ENCODE measurements at places on chromosomes 16 and 17.

DNA sequence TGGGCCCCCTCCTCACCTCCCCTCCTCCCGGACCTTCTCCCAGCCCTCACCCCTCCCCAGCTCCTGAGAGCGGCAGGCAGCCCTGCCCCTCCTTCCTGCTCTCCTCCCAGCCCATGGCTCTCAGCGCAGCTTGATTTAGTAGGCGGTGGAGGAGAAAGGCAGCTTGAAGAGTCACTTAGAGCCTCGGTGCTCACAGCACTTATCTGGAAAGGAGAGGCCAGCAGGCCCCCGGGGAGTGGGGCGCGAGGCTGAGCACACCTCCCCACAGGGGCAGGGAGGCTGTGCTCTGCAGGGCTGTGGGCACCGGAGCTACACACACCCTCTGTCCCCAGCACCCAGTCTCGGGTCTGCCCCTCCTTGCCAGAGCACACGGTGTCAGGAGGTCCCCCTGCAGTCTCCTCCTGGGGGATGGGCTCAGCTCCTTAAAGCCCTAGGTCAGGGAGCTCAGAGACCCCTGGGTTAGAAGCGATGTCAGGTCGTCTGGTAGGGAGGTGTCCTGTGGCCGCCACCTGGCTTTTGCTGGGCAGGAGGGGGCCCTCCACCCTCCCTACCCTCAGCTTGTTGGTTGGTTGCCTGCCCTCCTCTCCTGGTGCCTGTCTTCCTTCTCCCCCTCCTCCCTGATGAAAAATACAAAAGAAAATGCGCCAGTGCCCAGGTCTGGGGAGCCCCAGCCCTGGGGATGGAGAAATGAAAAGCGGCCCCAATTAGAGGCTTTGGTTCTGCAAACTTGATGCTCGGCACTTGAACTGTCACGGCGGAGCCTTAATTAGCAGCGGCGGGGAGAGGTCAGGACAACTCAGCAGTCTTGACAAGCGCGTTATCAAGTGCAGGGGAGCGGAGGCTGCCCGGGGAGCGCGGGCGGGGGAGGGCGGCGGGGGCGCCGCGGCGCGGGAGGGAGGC is 151.1 kb upstream of the GSE1 start:
- DNase-seq = no peak

DNA sequence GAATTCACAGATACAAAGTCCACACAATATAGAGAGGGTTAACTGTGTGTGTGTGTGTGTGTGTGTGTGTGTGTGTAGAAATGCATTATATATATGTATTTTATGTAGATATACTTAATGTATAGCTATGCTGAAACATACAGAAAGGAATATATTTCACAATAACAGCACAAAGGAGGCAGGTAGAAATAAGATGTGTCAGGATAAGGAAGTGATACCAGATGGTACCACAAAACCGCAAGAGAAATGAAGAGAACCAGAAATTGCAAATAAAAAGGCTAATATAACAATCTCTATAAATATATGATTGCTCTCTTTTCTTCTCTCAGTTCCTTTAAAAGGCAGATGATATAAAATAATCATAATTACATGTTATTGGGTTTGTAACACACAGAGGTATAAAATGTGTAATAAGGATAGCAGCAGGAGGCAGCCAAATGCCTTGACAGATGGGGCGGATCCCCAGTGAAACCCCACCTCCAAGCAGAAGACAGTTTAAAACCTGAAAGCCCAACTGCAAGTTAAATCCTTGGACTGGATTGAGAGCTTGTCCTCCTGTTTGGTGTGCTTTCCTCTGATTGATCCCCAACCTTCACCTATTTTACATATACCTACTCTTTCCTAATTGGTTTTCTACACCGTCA is 365.4 kb upstream of the C16orf82 start:
- no peak for DNase-seq

GRCh38 chr17:67829331-67829730 is 4.0 kb downstream of the BPTF start:
- DNase-seq = no peak

- DNase-seq = no peak
These were observed 642 bp downstream of the ZNF205 start for GRCh38 chr16:3112881-3113574.

DNA sequence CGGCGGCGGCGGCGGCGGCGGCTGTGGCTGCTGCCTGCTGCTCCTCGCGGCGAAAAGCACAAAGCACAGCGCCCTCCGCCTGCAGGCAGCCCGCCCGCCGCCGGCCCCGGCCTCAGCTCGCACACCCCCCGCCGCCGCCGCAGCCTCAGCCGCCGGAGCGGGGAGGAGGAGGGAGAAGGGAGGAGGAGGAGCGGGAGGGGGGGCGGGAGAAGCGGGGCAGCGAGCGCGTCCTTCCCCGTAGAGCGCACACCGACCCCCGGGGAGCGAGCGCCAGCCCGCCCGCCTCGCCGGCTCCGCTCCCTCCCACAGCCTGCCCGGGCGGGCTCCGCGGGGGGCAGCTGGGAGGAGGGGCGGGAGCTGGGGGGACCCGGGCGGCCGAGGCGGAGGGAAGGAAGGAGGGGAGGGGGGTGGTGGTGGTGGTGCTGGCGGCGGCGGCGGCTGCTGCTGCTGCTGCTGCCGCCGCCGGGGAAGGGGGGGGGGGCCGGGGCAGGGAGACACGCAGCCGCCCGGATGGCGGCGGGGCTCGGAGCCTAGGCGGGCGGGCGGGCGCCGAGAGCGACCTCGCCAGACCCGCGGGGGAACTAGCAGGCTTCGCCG is at the start of gene UBTF:
TSS of gene UBTF (minus strand) at position 60 of the 597 bp plus-strand sequence. CDS start 1,446 bp downstream, outside the sequence.
- DNase-seq = peak; percentile 45

- no peak for DNase-seq
These were observed 8.1 kb downstream of the SLC5A11 start for GRCh38 chr16:24853830-24854229.

GRCh38 chr17:15885770-15886169 is 59.2 kb upstream of the ADORA2B start:
- no peak for DNase-seq

- DNase-seq = no peak
These were observed 11.4 kb upstream of the APOH start for GRCh38 chr17:66240630-66241029.

DNA sequence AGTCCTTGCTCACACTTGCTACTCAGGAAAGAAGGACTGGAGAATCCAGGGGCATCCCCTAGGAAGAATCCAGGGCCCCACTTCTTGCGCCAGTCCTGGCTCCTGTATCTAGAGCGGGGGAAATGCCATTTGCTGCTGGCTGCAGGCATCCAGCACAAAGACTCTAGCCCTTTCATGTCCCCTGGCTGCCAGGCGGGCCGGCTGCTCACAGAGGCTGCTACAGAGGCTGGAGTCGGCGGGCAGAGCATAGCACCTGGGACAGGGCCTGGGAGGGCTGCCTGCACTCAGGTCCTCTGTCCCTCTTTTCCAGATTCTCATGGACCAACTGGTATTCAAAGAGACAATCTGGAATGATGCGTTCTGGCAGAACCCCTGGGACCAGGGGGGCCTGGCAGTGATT is 13.8 kb downstream of the SMIM5 start:
- DNase-seq = no peak

DNA sequence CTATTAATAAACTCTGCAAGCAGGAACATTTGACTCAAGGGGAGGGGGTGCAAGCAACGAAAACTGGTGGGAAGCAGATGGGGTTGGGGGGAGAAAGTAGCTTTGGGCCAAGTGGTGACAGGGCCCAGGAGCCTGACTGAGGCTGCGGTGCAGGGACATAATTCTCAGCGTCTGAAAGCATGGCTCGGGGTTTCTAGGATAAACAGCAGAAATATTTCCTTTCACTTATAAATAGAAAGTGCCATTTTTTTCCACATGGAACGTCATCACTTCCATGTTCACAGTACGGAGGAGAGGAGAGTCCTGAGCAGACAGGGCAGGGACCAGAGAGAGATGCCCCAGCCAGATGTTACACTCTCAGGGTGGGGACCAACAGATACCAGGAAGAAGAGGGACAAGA is 197.1 kb downstream of the ZFHX3 start:
- no peak for DNase-seq

- no peak for DNase-seq
These were observed 6.5 kb downstream of the SUPT4H1 start for GRCh38 chr17:58345500-58345899.

DNA sequence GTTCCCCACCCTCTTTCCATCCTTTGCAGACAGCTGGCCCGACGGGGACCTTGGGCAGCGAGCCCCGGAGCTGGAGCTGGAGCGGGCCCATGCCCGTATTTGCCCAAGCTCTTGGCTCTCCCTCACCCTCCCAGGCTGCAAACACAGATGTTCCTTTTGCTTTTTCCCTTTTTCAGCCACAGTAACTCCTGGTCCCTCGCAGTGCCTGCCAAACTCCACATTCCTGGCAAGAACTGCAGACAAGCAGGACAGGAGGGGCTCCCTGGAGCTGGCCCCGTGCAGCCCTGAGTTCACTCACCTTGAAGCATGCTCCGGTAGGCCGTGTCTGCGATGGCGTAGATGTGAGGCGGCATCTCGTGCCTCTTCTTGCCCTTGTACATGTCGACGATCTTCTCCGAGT is 33.9 kb downstream of the MYH11 start:
- peak; percentile 38 for DNase-seq

DNA sequence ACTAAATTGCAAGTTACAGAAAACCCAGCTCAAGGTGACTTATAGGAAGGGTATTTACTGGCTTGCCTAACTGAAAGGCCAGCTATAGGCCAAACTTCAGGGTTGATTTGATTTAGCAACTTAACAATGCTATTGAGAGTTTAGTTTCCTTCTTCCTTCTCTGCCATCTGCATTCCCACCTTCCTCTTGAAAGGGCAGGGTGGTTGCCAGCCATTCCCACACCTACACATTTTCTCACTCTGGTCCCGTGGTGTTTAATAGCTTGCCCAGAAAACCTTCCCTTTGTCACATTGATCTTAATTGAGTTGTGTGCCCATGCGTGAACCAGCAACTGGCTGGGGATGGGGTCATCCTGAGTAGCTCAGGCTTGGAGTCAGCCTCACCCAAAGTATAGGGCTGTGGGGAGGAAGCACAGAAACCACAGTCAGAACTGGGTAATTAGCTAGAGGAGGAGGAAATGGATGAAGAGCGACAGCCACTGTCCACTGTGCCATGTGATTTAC is 194.7 kb downstream of the SPECC1 start:
- no peak for DNase-seq

- no peak for DNase-seq
These were observed 17.6 kb downstream of the RDM1 start for GRCh38 chr17:35912942-35913341.

- DNase-seq = no peak
These were observed 64.4 kb downstream of the ABCC6 start for GRCh38 chr16:16158741-16159374.

- no peak for DNase-seq
These were observed 49.0 kb downstream of the SNX20 start for GRCh38 chr16:50631985-50632576.

DNA sequence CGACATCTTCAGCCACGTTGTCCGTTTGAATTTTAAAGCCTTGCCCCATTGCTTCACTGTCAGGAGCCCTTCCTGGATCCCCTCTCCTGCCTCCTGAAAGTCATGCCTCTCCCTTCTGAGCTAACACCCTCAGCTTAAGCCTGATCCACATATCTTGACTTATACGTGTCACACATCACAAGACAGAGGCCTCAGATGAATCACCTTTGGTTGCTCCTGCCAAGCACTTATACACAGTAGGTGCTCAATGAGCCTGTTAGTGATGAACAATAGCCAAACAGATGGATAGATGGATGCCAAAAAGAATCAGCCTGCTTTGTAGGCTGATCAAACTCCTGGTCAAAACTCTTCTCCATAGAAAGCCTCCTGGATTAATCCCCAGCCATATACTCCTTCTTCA is 31.8 kb downstream of the PITPNM3 start:
- DNase-seq = no peak

GRCh38 chr17:36594626-36595401 is 3.1 kb downstream of the DHRS11 start:
- DNase-seq = no peak

DNA sequence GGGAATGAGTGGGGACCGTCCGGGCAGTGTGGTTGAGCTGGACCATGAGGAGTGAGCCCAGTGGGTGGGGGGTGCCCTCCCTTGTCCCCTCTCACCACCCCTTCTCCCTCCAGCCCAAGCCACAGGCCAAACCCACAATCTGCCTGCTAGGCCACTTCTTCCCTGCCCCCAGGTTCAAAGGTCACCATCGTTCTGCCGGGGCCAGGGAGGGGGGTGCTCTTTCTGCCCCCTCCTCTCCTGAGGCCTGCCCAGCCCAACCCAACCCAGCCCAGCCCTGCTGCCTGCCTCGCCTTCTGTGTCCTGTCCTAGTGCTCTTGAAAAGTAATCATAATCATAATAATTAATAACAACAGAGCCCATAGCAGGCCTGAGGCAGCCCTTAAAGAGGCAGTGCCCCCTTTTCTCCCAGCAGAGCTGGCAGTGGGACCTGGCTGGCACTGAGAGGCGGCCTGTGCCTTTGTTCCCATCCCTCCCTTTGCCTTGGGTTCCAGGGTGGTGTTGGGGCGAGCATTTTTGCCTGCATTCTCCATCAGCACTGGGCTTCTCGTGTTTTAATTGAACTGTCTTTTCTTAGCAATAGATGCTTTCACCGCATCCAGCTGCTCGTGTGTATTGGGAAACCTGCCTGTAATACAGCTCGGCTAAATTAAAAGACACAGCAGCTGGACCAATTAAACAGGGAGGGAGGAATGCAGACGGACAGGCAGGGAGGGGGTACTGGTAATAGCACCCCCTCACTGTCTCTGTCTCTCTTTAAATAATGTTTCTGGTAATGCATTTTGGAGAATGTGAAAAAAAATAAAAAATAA is 46.8 kb downstream of the SREBF1 start:
- no peak for DNase-seq

- no peak for DNase-seq
These were observed 2.7 kb downstream of the CCDC102A start for GRCh38 chr16:57533431-57534336.

GRCh38 chr17:51147650-51148049 is 5.7 kb upstream of the NME1 start:
- DNase-seq = no peak

- DNase-seq = no peak
These were observed 8.4 kb upstream of the CLEC18A start for GRCh38 chr16:69942627-69943170.

DNA sequence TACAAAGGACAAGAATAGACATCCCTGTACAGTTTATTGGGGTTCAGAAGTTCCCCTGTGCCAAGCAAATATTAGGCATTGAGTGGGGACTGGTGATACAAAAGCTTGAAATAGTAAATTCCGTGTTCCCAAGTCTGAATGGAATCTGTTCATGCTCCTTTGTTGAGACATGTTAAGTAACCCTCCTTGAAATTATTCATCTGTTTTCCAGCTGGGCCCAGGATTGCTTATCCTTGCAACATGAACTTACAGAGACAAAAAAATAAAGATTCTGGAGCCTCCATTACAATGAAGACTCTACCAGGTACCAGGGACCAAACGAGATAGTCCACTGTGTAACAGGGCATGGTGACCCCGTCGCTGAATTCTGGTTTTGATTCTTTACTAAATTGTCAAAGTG is 6.1 kb upstream of the CCL8 start:
- DNase-seq = no peak

- no peak for DNase-seq
These were observed 21.4 kb downstream of the EMP2 start for GRCh38 chr16:10558746-10559641.

GRCh38 chr17:7279448-7279847 is 2.1 kb upstream of the SLC2A4 start:
- DNase-seq = no peak

All from DMS 273 treated with DMSO at 0.1 percent for 48 hours (cell line).